Memory B cell (primary cell): ENCODE measurements at places on chromosomes 2 and 18.

- no peak for DNase-seq
Observed at GRCh38 chr18:3793545-3793944, 343.6 kb downstream of the TGIF1 start.

- no peak for DNase-seq
Observed at GRCh38 chr2:207801259-207801658, 31.6 kb upstream of the FZD5 start.

DNA sequence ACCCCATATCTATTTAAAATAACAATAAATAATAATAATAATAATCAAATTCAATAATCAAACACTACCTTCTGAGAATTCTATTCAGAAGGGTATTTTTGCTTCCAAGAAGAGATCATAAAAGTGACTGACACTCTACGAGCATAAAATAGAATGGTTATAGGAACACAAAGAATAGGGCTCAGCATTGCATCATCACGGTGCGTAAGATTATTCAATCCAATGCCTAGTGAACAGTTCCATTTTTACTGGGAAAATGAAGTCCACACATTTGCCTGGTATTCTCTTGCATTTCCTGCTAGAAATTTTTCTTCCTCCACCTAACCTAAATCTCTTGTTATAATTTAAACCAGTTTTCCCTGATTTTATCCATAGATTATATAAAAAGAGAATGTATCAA is 55.8 kb downstream of the AP1S3 start:
- DNase-seq = no peak

DNA sequence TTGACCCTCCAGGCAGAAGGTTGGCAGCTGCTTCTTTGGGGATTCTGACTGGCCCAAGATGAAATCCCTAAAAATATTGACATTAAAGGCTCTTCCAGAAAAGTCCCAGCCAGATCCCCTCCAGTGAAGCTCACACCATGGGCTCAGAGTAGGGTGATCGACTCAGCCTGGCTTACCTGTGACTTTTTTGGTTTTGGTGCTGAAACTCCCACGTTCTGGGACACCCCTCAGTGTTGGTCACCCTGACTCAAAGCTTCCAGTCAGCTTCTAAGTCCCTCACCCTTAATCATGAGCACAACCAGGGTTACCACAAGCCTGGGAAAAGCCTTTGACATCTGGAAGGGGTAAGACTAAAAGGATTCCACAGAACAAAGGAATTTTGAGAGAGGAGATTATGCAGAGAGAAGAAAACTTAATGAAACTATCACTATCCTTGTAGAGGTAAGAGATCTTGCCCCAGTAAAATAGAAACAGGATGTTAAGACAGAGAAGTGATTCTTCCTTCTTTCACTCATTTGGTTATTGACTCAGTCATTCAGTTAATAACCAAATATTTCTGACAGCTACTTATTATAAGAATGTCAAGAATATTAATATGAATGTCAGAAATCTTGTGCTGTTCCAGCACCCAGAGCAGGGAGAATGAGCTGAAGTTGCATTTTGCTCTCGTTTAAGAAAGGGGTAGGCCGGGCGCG is 66.8 kb upstream of the SEC11C start:
- DNase-seq = no peak

DNA sequence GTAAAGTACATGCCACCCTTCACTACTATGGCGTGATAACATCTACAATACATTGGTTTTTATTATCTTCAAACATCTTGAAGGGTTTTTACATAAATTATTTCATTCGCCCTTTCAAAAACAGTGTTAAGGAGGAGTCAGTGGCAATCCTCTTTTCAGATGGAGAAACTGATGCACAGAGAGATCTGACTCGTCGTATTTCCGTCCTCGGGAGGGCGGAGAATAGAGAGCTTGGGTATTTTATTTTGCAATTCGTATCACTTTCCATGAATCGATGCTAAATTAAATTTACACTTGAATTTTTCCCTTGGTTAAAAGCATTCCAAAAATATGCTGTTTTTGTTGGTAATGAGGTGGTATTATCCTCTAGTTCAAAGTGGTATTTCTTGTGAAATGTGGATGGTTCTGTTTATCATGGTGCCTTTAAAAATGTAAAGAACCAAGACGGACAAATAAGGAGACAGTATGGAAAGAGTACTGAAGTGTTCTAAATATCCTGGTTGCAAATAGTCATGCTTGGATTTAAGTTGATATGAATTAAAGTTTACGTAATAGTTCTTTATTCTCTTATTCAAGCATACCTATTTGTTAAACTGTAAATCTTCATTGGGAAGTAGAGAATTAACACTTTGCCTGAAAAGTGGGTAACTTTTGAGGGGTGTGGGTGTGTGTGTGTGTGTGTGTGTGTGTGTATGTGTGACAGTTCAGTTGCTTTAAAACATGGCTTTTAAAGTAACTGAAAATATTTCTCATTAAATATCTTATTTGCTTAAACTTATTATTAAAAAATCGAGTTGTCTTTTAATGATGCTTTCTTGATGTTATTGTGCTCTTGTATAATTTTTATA is 5.6 kb downstream of the PHLPP1 start:
- DNase-seq = no peak

DNA sequence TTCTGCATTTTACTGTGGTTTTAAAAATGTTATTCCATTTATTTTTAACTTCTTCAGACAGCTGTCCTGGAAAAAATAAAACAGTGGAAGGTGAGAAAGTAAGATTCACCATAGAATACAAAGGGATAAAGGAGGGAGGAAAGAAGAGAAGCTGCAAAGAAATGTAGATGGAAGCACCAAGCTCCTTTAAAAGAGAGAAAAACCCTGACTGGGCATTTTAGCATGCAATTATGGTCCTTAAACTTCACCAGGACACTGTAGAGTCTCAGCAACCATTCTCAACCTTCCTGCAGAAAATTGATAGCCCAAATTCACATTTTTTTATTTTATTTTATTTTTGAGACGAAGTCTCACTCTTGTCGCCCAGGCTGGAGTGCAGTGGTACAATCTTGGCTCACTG is 11.6 kb upstream of the ANKRD44 start:
- DNase-seq = no peak

DNA sequence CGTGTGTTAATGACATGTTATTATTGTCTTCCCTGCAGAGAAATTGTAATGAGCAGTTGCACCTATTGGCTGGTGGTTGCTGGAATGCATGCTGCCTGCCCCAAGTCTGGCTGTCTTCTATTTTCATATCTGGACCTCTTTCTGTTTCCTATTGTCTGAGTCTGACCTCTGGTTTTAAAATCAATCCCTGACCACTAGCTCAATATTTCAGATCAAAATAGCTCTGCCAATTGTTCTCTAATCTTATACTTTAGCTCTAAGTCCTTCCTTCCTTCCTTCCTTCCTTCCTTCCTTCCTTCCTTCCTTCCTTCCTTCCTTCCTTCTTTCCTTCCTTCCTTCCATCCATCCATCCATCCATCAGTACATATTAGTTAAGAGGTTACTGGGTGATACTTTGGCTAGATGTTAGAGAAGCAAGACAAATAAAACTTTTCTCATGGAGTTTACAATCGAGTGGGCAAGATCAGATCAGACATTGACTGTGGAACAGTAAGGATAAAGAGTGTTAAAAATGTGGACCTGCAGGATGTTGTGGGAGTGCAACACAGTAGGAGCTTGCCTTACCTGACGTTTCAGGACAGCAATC is 417.1 kb downstream of the SOCS6 start:
- no peak for DNase-seq

DNA sequence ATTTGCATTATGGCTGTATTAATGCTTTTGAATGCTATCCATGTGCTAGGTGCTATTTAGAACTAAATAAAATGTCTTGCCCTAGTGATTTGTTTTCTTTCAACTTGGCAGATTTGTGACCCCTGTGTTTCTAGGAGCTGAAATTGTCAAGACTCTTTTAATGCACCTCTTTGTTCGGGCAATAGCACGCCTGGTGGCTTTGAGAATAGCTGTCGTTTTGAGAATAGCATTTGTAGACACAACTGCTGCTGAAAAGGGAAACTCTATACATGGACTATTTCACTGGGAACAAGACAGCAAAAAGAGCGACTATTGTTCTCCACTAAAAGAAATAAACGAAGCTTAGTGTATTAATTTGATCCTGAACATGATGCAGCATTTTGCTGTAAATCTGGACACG is 352.1 kb upstream of the ZNF521 start:
- no peak for DNase-seq

DNA sequence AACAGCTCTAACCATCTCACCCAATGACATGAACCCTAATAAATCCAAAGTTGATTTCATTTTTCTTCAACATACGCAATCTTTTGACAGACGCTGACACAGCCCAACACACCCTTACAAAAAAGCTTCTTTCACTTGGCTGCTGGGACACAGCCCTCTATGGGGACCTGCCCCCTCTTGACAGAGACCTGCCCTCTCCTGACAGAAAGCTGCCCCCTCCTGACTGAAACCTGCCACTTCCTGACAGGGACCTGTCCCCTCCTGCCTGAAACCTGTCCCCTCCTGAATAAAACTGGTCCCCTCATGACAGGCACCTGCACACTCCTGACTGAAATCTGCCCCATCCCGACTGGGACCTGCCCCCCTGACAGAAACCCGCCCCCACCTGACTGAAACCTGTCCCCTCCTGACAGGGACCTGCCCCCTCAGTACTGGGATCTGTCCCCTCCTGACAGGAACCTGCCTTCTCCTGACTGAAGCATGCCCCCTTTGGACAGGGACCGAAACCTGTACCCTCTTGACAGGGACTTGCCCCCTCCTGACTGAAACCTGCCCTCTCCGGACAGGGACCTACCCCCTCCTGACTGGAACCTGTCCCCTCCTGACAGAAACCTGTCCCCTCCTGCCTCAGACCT is 87.9 kb downstream of the PXDN start:
- no peak for DNase-seq

- DNase-seq = no peak
Observed at GRCh38 chr18:71583252-71583651, 960.9 kb downstream of the CBLN2 start.

DNA sequence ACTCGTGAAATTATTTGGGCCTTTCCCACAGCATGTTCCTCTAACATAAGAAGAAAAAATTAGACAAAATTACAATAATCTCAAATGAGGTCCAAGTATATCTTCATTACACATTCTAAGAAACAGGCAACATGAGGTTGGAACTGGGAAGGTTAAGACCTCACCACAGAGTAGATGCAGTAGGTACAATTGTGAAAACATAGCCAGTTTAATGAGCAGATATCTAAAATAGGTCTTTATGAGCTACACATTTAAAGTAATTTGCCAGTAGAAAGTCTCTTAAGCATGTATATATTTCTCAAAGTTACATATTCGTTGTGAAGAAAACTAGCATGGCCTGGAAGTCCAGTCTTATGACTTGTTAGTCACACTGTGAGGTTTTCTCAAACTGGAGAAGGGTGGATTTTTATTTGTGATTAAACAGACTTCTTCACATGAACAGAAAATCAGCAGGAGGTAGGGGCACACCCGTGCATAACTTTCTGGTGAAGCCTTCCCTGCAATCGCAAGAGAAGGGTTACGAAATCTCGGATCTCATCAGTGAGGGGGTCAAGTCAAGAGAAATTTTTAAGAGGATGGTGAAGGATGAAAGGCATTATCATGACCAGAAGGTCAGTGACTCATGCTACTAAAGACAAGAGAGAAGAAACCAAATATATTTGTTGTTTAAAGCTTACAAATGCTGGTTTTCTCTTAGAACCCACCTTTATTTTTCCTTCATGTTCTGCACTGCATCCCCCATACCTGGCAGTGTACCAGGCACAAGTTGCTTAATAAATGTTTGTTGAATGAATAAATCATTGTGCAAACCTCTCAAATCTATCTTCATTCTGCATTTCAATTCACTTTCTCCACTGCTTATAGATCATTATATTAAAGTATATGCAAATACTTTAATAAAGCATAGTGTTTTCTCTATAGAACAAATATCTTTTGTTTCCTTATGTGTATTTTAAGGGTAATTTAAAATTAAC is 5.1 kb upstream of the RAB27B start:
- no peak for DNase-seq

- no peak for DNase-seq
Observed at GRCh38 chr2:236168110-236169080, at the start of gene GBX2. GBX2 (minus strand) TSS chr2:236168386; CDS start chr2:236167971, 415 bp downstream.

- DNase-seq = no peak
Observed at GRCh38 chr2:14199040-14199439, 433.5 kb upstream of the LRATD1 start.

DNA sequence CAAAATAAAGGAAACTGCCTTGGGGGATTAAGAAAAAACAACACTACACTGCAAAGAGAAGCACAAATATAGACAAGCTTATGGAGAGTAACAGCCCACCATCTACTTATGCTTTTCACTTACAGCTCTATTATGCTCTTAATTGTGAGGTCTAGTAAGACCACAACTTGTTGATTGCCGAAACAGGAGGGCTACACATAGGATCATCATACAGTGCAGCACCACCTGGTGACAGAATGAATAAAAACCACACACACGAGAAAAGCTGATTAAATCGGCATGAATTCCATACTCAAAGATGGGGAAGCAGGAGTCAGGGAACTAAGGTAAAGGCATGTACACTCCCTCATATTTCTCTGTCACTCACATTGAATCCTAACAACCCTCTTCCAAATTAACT is 259.2 kb downstream of the IKZF2 start:
- DNase-seq = no peak

DNA sequence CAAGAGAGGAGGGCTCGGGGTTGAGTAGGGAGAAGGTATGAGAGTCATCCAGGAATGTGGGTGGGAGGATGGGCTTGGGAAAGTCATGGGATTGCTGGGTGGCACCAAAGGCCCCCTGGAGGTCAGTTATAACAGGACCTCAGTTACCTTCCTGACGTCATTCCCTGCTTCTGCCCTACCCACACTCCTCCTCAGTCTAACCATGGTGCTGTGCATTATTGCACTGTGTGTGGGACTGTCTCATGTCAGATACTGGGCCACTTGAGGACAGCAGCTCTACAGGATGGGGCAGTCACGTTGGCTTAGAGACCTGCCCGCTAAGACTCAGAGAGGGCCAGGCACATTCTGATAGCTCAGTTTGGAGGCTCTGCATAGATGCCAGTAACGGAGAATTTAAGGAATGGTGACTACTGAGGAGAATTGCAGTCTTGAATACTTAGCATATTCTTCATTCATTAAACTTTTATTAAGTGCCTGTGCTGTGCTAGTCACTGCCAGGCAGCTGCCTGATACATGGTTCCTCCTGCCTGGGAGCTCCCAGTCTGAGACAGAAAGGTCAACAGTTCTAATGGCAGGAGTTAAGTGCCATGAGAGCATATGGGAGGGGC is 90.5 kb downstream of the LAMA3 start:
- no peak for DNase-seq

GRCh38 chr18:2538236-2538635 is 33.1 kb downstream of the METTL4 start:
- no peak for DNase-seq

DNA sequence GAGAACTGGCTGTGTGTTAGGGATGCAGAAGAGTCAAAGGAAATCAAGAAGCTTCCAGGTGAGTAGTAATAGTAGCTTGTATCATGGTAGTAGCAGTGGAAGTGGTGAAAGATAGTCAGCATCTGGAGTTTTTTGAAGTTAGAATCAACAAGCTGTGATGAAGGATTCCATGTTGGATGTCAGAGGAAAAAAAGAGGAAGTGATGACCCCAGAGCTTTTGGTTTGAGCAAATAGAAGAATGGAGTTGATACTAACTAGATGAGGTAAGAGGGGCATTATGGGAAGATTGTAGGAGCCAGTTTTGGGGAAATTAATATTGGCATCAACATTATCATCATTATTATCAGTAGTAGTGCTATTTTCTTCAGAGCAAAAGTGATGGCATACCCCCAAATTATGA is 542.2 kb downstream of the XIRP2 start:
- DNase-seq = no peak
